ENCODE measurements at places on chromosomes 4 and X. TPM values are rescaled to one million over a fixed set of nuclear protein-coding genes. Genes with fewer than 3 reads are reported as not detected.

GRCh38 chr4:4362991-4363697 is 23.8 kb upstream of the NSG1 start:
- no peaks in the 10 kb centered on the region for H3K36me3 ChIP-seq
- H3K27ac ChIP-seq: no peak overlapping the region
- no peak for DNase-seq

DNA sequence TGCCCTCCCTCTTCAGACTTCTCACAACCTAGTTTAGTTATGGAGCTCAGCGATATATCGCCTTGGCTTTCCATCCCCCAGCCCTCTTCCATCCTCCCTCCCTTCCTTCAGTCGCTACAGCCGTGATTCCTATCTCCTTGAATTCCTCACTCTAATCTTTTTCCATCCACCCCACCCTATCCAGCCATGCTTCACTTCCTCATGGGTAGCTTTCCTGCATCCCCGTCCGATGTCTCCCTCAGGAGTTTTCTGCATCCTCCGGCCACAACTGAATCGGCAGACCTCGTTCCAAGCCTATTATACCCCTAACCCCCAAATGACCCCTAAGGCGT is 456 bp downstream of the SNX12 start:
- H3K27ac ChIP-seq: peak overlapping the region; percentile 78
- DNase-seq: no peak
- H3K27me3 ChIP-seq: no peaks in the 10 kb centered on the region

FGFR3 gene
- total RNA-seq: 34.2 TPM

PDGFC gene
- 30.6 TPM for total RNA-seq

DNA sequence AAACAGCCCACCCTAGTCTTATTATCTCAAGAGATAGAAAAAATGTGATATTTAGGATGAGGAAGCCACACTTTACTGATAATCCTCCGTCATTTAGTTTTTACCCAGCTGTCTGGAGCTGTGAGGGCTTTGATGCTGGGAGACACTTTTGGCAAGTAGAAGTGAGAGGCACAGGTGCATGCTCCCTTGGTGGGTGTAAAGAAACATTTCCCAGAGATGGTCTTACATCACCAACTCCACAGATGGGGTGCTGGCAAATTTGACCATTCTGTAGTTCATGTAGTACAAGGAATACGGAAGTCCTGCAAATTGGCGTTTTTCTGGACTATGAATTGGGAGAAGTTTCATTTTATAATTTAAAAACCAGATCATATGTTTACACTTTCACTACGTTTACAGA is 28.5 kb downstream of the TRIM61 start:
- H3K4me3 ChIP-seq: no peak overlapping the region
- no peaks in the 10 kb centered on the region for H3K36me3 ChIP-seq
- no peak overlapping the region for H3K27ac ChIP-seq
- H3K4me1 ChIP-seq: no peaks in the 10 kb centered on the region

DNA sequence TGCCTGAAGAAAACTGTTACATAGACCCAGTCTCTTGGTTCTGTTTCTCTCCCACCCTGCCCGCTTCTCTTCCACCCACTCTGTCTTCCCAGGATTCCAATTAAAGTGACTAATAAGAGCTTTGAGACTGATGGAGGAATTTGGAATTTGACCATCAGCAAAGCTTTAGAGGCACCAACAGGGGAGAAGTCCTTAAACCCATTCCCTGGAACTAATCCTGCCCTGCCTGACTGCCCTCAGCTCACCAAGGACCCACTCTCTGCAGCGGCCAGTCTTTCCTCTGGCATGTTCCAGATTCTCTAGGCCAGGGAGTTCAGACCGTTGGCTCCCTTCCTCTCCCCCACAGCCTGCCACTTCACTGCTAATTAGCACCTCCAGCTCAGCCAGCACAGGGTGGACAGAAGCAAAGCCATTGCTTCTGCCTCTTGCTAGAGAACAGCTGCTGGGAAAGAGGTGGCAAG is 23.9 kb downstream of the SCD5 start:
- DNase-seq: no peak

DNA sequence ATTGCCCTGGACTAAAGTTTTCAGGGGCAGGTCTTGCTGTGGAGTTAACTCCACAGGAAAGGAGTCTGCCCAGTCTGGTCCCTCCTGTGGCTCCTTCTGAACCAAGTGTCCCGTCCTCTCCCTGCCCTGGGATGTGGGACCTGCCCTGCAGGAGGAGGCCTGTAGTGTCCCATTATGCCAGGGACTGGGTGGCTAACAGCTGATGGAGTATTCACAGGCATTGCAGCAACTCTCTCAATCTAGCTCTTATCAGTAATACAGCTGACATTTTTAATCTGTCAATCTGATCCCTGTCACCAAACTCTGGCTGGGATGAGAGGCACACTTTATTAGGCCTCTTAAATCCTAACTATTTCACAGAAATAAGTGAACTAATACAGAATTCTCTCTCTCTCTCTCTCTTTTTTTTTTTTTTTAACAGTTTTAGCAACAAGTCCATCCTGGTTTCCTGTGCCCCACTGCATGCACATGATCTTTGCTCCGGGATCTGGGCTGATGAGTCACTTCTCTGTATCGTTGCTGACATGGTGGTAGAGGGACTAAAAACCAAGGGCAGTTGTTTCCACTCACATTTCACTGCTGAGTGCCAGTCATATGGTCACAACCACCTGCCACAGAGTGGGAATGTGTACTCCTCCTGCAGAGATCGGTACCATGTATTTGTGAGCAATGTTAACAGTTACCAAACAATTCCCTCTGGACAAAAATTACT is 39.1 kb downstream of the HAND2 start:
- H3K36me3 ChIP-seq: no peaks in the 10 kb centered on the region
- peaks cover 10% of the 10 kb centered on the region for H3K27me3 ChIP-seq
- DNase-seq: no peak
- peaks cover 21% of the 10 kb centered on the region for H3K4me1 ChIP-seq

GRPR gene
- total RNA-seq: 0.27 TPM

TEX13C gene
- not detected for total RNA-seq

DNA sequence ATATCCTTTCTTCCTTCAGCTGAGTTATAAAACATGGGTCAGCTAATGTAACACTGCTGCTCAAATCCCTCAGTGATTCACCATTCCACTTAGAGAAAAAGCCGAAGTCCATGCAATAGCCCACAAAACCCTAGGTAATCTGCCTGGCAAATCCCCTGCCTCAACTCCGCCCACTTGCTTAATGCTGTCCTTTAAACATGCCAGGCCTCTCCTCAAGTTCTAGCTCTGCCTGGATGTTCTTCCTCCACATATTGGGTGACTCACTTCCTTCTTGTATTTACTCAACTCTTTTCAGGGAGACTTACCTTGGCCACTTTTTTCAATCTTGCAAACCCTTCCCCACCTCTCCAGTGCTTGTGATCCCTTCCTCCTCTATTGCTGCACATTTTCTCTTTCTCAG is 89.8 kb downstream of the EMCN start:
- H3K36me3 ChIP-seq: no peaks in the 10 kb centered on the region
- H3K27me3 ChIP-seq: no peaks in the 10 kb centered on the region
- H3K27ac ChIP-seq: no peak overlapping the region
- H3K4me1 ChIP-seq: no peaks in the 10 kb centered on the region
- no peak for DNase-seq

SLC6A14 gene
- 45.4 TPM for total RNA-seq

GRCh38 chrX:145178268-145178667 is 69.0 kb upstream of the SPANXN1 start:
- DNase-seq: no peak
- H3K27ac ChIP-seq: no peak overlapping the region
- no peaks in the 10 kb centered on the region for H3K36me3 ChIP-seq

- no peak overlapping the region for H3K27ac ChIP-seq
- no peaks in the 10 kb centered on the region for H3K36me3 ChIP-seq
- no peaks in the 10 kb centered on the region for H3K4me1 ChIP-seq
- DNase-seq: no peak
- H3K4me3 ChIP-seq: no peak overlapping the region
- H3K27me3 ChIP-seq: no peaks in the 10 kb centered on the region
Observed at GRCh38 chrX:124651031-124651430, 304.7 kb downstream of the SH2D1A start.

- H3K36me3 ChIP-seq: no peaks in the 10 kb centered on the region
- H3K4me3 ChIP-seq: no peak overlapping the region
- no peaks in the 10 kb centered on the region for H3K4me1 ChIP-seq
- H3K27me3 ChIP-seq: no peaks in the 10 kb centered on the region
- no peak for DNase-seq
Observed at GRCh38 chrX:20001588-20001987, 10.7 kb upstream of the BCLAF3 start.

MXRA5 gene
- 7.0 TPM for total RNA-seq

RHOXF1 gene
- not detected for total RNA-seq

DNA sequence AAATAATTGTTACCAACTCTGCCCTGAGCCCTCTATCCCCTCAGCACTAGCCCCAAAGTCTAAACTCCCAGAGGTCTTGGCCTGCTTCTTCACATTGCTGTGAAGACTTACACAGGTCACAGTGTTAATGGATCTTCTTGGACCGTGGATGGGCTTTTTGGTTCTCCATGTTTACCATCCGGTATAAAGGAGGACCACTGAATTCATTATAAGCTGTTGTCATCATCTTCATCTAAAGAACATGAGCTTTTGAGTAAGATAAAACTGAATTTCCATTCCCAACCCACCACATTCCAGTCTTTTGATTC is 8.5 kb downstream of the NUDT11 start:
- no peak overlapping the region for H3K27ac ChIP-seq
- DNase-seq: no peak
- no peak overlapping the region for H3K4me3 ChIP-seq

GRCh38 chrX:74272230-74272629 is 31.8 kb upstream of the ZCCHC13 start:
- no peaks in the 10 kb centered on the region for H3K27me3 ChIP-seq
- H3K27ac ChIP-seq: no peak overlapping the region
- H3K36me3 ChIP-seq: peaks cover 56% of the 10 kb centered on the region
- no peaks in the 10 kb centered on the region for H3K4me1 ChIP-seq
- no peak for DNase-seq

DNA sequence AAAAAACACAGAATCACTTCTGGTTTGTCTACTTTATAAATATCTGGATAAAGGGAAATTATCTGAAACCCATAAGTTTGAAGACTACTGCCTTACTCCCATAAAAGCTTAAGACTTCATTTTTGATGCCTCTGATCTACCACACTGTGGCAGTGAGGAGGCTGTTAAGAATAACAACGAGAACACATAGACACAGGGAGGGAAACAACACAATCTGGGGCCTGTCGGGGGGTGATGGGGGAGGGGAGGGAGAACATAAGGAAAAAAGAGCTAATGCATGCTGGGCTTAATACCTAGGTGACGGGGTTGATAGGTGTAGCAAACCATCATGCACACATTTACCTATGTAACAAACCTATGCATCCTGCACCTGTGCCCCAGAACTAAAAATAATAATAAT is 573.7 kb downstream of the GBA3 start:
- no peak for DNase-seq
- no peak overlapping the region for H3K4me3 ChIP-seq
- no peaks in the 10 kb centered on the region for H3K4me1 ChIP-seq
- H3K27me3 ChIP-seq: no peaks in the 10 kb centered on the region
- no peak overlapping the region for H3K27ac ChIP-seq
- H3K36me3 ChIP-seq: no peaks in the 10 kb centered on the region

TGIF2LX gene
- total RNA-seq: not detected

CTAG1A gene
- total RNA-seq: not detected

TMEM185A gene
- 19.9 TPM for total RNA-seq

DNA sequence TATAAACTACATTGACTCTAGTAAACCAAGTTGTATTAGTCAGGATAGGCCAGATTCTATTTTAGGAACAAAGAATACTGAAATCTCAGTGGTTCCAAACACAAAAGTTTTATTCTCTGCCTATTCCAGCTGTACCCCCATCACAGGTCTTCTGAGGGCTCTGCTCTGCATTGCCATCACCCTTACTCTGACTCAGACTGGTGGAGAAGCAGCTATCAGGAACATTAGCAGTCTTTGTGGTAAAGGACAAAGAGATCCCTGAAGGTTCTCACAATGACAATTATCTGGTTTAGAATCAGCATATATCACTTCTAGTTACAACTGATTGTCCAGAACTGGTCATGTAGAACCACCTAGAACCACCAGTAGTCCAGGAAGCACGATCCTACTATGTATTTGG is 251.1 kb downstream of the GLUD2 start:
- H3K27me3 ChIP-seq: no peaks in the 10 kb centered on the region
- H3K4me3 ChIP-seq: no peak overlapping the region
- no peak overlapping the region for H3K27ac ChIP-seq
- DNase-seq: no peak

DNA sequence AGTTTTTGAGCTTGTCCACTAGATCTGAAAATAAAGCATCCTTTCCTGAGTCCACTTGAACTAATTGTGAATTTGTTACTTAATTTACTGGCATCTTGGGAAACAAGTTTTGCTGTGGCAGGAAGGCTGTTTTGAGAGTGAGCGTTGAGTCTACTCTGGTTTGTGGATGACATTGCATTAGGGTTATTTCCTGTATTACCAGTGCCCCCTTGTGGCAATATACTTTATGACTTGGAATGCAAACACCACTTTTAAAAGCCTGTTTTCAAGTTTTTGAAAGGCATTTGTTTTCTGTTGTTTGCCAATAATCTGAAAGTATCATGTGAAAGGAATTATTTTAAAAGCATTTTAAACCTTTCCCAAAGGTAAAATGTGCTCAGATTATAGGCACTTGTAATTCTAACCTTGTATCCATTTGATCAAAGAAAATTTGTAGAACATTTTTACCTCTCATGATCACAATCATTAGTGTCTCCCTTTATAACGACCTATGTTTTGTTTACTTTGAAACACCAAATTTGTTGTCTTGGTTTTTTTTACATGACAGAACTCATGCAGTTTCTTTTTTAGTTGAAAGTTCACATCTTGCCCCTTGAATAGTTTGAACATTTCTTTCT is 18.0 kb upstream of the CYP2U1 start:
- peaks cover 36% of the 10 kb centered on the region for H3K36me3 ChIP-seq
- no peak overlapping the region for H3K27ac ChIP-seq
- no peak for DNase-seq
- no peak overlapping the region for H3K4me3 ChIP-seq
- no peaks in the 10 kb centered on the region for H3K27me3 ChIP-seq
- peaks cover 4% of the 10 kb centered on the region for H3K4me1 ChIP-seq

VEGFD gene
- 44.0 TPM for total RNA-seq

GRCh38 chr4:57865264-57865663 is 755.1 kb upstream of the IGFBP7 start:
- no peaks in the 10 kb centered on the region for H3K27me3 ChIP-seq
- no peak overlapping the region for H3K4me3 ChIP-seq
- no peaks in the 10 kb centered on the region for H3K4me1 ChIP-seq
- H3K36me3 ChIP-seq: no peaks in the 10 kb centered on the region
- no peak for DNase-seq
- H3K27ac ChIP-seq: no peak overlapping the region

- no peaks in the 10 kb centered on the region for H3K4me1 ChIP-seq
- no peak overlapping the region for H3K27ac ChIP-seq
- DNase-seq: no peak
Observed at GRCh38 chrX:8288590-8288989, 117.5 kb upstream of the VCX2 start.

- no peaks in the 10 kb centered on the region for H3K4me1 ChIP-seq
- no peak overlapping the region for H3K4me3 ChIP-seq
- DNase-seq: no peak
Observed at GRCh38 chrX:16843208-16843909, 26.8 kb downstream of the RBBP7 start.

GRCh38 chr4:1979477-1980196 is 29.1 kb downstream of the NELFA start:
- no peak overlapping the region for H3K27ac ChIP-seq
- DNase-seq: no peak
- H3K36me3 ChIP-seq: peaks cover 93% of the 10 kb centered on the region
- peaks cover 7% of the 10 kb centered on the region for H3K4me1 ChIP-seq
